Uterine smooth muscle cell (primary cell): ENCODE measurements at places on chromosomes 5 and 9. TPM values are rescaled to one million over a fixed set of nuclear protein-coding genes. Genes with fewer than 3 reads are reported as not detected.

The TRMO gene
- 16.5 and 18.8 TPM in 2 replicates for total RNA-seq

The SOHLH1 gene
- total RNA-seq, result not detected in 2 replicates

The SPINK5 gene
- total RNA-seq, result not detected in 2 replicates

The LTC4S gene
- total RNA-seq, result 0.33 and 0.50 TPM in 2 replicates

The GPR151 gene
- total RNA-seq, result not detected in 2 replicates

The PKD2L2 gene
- total RNA-seq, result under 0.01 TPM in 1 of 2 replicates, not detected in the other

The ALDOB gene
- 0.12 TPM in 1 of 2 replicates, not detected in the other for total RNA-seq

The CARTPT gene
- total RNA-seq, result not detected in 2 replicates

The DHFR gene
- 20.9 and 49.8 TPM in 2 replicates for total RNA-seq

The PPP2R2B gene
- total RNA-seq, result 0.87 and 1.3 TPM in 2 replicates

The LIFR gene
- total RNA-seq, result 12.9 and 13.6 TPM in 2 replicates

The CYLC2 gene
- total RNA-seq, result not detected in 2 replicates

The PCDHGA11 gene
- 11.7 and 13.6 TPM in 2 replicates for total RNA-seq

The MSANTD3 gene
- 83.2 and 99.1 TPM in 2 replicates for total RNA-seq

The RNF183 gene
- total RNA-seq, result 0.37 TPM in 1 of 2 replicates, not detected in the other

The C9orf152 gene
- total RNA-seq, result under 0.01 TPM in 1 of 2 replicates, not detected in the other

The SLC35A4 gene
- total RNA-seq, result 15.0 and 21.6 TPM in 2 replicates

The LCN9 gene
- not detected in 2 replicates for total RNA-seq

The IL33 gene
- 24.7 and 44.6 TPM in 2 replicates for total RNA-seq

The NAIP gene
- total RNA-seq, result 2.0 and 4.1 TPM in 2 replicates

The IL3 gene
- total RNA-seq, result not detected in 2 replicates

The SEMA6A gene
- 0.12 and 0.44 TPM in 2 replicates for total RNA-seq

The PTGS1 gene
- 11.4 and 31.2 TPM in 2 replicates for total RNA-seq

The SWI5 gene
- total RNA-seq, result 30.2 and 31.2 TPM in 2 replicates

The NR5A1 gene
- total RNA-seq, result not detected in 2 replicates

The SOX30 gene
- total RNA-seq, result 0.12 TPM in 1 of 2 replicates, not detected in the other

The TAF11L5 gene
- not detected in 2 replicates for total RNA-seq

The CLK4 gene
- 21.5 and 22.5 TPM in 2 replicates for total RNA-seq

The TMEM215 gene
- under 0.01 TPM in 1 of 2 replicates, not detected in the other for total RNA-seq

The FOXD1 gene
- 3.2 and 3.5 TPM in 2 replicates for total RNA-seq

The FAM153A gene
- total RNA-seq, result 0.62 TPM in 1 of 2 replicates, not detected in the other

The CDKN2B-AS1 gene
- total RNA-seq, result 4.1 and 4.9 TPM in 2 replicates

The TARS1 gene
- total RNA-seq, result 375 and 391 TPM in 2 replicates

The PCDHGA3 gene
- total RNA-seq, result 0.22 and 0.87 TPM in 2 replicates

The LRRC19 gene
- total RNA-seq, result not detected in 2 replicates

The RNF180 gene
- total RNA-seq, result 3.4 and 5.7 TPM in 2 replicates

The ACTBL2 gene
- 0.11 and 0.12 TPM in 2 replicates for total RNA-seq

The PPP1R2B gene
- 0.11 and 0.12 TPM in 2 replicates for total RNA-seq

The SH3RF2 gene
- 0.77 and 1.2 TPM in 2 replicates for total RNA-seq

The PCDHB13 gene
- total RNA-seq, result under 0.01 and 0.12 TPM in 2 replicates

The NXNL2 gene
- 3.3 and 8.5 TPM in 2 replicates for total RNA-seq

The CD72 gene
- 0.87 and 1.2 TPM in 2 replicates for total RNA-seq

The ESM1 gene
- 84.6 and 212 TPM in 2 replicates for total RNA-seq

The SURF6 gene
- total RNA-seq, result 12.3 and 13.5 TPM in 2 replicates

The ROPN1L gene
- total RNA-seq, result 0.37 and 0.44 TPM in 2 replicates

The BARHL1 gene
- total RNA-seq, result not detected in 2 replicates

The HAPLN1 gene
- 0.11 and 0.37 TPM in 2 replicates for total RNA-seq

The SLC1A1 gene
- 15.7 and 21.1 TPM in 2 replicates for total RNA-seq
